ENCODE measurements at places on chromosomes 16 and 17.
A peak's percentile ranks its signal among the peaks of the same experiment; 100 is the strongest.

DNA sequence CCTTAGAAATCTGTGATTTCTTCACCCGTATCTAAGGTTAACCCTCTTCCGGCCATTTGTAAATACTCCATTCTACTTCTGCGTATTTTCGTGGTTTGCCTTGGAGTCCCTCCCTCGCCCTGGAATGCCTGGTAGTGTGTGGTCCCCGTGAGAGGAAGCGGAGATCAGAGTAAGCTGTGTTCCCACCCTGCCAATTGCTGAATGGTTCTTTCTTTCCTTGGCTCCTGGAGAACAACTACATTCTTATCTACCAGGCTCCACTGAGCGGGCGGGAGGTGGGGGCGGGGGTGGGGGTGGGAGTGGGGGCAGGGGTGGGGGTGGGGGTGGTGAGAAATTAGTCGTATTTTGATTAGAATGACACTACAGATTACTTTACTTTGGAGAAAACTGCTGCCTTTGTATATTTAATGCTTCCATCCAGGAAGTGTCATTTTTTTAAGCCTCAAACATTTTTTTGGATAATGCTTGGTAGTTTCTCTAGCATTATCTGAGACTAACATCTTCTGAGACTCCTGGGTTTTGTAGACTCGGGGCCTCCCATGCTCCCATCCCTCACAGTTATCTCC, 20.9 kb upstream of the FASN start:
- no peak for DNase-seq

- DNase-seq = no peak
Measured at GRCh38 chr17:71184716-71185115, 936.1 kb upstream of the SOX9 start.

- DNase-seq = no peak
Measured at GRCh38 chr17:37405955-37406634, 541 bp downstream of the ACACA start.

GRCh38 chr16:22955461-22956070, 141.6 kb downstream of the HS3ST2 start:
- DNase-seq = no peak

- DNase-seq = no peak
Measured at GRCh38 chr16:73792199-73793020, 504.2 kb upstream of the PSMD7 start.

GRCh38 chr17:64773386-64773835, 111.3 kb upstream of the SMURF2 start:
- DNase-seq = peak; percentile 10

DNA sequence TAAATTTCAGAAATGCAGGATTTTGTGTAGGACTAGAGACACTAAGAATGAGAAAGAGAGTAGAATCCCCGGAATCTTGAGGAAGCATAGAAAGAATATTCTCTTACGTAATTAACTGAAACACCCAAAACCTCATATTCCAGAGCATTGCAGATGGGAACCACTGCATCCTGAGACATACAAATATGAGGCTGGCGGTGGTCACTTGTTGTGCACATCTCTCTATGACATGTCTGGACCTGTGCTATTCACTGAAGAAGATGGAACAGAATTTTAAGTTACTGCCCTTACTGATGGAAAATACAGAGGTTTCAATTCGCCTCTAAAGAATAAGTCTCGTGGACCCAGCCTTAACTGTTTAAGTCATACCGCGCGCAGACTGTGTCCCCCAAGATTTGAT, 806 bp downstream of the RAD51C start:
- DNase-seq = no peak
